A375 (cell line): ENCODE measurements at places on chromosomes 16 and 17. TPM values are rescaled to one million over a fixed set of nuclear protein-coding genes. Genes with fewer than 3 reads are reported as not detected.

Gene CRISPLD2
- 0.77 and 0.98 TPM in 2 replicates for total RNA-seq

Gene SUPT6H
- 61.7 and 66.9 TPM in 2 replicates for total RNA-seq

Gene EZH1
- total RNA-seq, result 22.5 and 31.1 TPM in 2 replicates

Gene KRTAP4-5
- total RNA-seq, result not detected in 2 replicates

Gene CCDC102A
- 19.8 and 20.1 TPM in 2 replicates for total RNA-seq

Gene CTCF
- total RNA-seq, result 30.0 and 33.4 TPM in 2 replicates

Gene TEX14
- total RNA-seq, result 0.11 and 1.2 TPM in 2 replicates

Gene COX6A2
- not detected in 2 replicates for total RNA-seq

Gene TBC1D3G
- total RNA-seq, result not detected in 2 replicates

Gene RNF112
- total RNA-seq, result 0.08 and 0.26 TPM in 2 replicates

Gene CES5A
- not detected in 2 replicates for total RNA-seq

Gene UBE2G1
- total RNA-seq, result 31.5 and 45.0 TPM in 2 replicates

Gene MAPK8IP3
- 74.2 and 79.0 TPM in 2 replicates for total RNA-seq
